ENCODE measurements at places on chromosomes 7 and 10.

DNA sequence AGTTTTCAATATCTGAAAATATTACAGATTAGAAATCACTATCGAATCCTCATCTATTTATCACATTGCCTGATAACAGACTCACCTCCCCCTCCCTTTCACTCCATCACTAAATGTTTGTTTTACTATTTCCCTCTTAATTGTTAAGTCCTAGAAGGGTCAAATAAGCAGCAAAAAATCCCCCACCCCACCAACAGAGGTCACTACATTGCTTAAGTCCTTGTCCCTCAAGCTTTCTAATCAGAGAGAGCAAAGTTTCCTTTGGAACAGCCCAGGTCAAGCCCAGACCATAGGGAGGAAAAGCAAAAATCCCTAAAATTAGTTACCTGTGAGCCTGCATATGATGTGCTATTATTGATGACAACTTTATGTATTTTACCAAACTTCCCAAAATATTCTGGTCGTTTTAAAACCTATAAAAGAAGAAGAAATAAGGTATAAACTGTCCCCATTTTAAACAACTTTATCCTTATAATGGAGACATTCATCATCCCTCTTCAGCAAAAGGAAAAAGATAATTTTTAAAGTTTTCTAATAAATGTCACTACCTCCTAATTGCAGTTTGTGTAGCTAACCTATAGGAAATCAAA, 95.0 kb downstream of the CNOT4 start:
- DNase-seq: peak; percentile 50

DNA sequence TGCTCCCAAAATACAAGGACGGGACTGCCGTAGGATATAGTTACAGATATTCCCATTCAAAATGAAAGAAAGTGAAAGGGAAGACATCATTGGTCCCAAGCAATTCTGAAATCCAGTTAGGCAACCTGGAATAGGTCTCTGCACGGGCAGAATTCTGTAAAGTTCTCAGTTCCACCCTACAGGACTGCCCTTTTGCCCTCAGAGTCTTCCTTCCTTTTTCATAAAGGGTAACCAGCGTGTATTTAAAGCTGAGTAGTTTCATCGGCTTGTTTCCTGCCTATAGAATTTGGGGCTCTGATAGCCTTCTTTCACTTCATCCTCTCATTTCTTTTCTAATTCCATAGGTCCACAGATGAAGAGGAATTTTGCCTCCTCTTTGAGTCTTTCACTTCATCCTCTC, 20.0 kb downstream of the COPG2 start:
- DNase-seq: no peak

DNA sequence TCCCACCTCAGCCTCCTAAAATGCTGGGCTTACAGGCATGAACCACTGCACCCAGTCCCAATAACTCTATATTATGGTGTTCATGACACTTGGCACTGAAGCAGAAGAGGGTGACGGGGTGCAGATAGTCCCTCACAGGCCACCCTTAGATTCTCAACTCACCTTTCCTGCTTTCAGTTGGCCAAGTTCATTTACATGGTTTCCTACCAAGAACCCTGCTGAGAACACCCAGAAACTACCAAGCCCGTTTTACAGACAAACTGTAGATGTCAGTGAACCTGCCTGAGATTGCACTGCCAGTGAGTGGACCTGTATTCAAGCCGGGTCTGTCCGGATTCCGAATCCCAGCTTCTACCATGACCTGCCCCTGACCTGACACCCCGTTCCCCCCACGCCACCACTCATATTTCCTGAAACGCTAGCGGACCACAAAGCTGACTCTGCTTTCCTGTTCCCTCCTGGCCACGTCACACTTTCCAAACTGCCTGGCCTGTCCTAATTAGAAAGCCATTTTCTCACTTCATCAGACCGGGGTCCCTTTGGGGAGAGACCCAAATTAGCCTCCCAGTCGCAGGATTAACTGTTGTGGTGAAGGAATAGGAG, 17.3 kb downstream of the GRID2IP start:
- DNase-seq: no peak

GRCh38 chr10:27658788-27659187, 86.8 kb downstream of the MKX start:
- DNase-seq: peak; percentile 44

GRCh38 chr10:17019696-17020095, 109.9 kb downstream of the CUBN start:
- no peak for DNase-seq

GRCh38 chr7:135709508-135709907, 18.5 kb downstream of the SLC13A4 start:
- DNase-seq: no peak

GRCh38 chr7:28070297-28071055, 110.1 kb downstream of the JAZF1 start:
- no peak for DNase-seq

- DNase-seq: no peak
These were observed 2.8 kb upstream of the CDH23 start for GRCh38 chr10:71393841-71394475.

DNA sequence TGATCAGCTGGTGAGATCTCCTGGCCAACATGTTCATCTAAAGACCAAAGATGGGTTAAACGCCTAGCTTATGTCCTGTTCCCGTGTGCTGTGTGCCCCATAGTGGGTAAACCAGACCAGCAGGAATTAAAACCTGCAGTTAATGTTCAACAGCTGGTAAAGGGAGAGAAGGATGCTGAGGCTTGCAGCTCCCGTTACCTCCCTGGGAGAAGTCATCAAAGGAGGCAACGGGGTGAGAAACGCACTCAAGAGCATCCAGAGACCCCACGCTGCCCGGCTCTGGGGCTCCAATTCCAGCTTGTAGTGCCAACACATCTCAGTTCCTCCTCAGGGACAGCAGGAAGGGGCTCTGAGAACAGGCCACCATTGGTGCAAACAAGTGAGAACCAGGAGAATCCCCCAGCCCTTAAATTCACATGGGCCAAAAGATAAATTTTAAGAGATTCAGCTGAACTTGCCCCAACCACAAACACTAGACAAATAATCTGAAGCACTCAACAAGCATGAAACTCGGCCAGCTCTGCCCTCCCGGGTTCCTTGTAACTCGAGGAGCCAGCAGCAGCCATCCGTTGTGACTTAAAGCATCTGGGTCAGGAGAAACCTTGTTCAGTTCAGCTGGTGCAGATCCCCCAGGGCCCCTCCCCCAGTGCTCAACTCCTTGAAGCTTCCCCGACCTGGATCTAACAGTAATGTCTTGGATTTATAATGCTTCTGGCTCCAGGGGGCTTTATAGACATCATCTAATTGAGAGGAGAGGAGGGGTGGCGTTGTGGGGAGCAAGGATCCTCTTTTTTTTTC, 29.4 kb downstream of the FAM241B start:
- no peak for DNase-seq

- DNase-seq: peak; percentile 56
These were observed 1.7 kb downstream of the CDK6 start for GRCh38 chr7:92834507-92835260.

- DNase-seq: no peak
These were observed 731.4 kb upstream of the POT1 start for GRCh38 chr7:125661006-125661405.

DNA sequence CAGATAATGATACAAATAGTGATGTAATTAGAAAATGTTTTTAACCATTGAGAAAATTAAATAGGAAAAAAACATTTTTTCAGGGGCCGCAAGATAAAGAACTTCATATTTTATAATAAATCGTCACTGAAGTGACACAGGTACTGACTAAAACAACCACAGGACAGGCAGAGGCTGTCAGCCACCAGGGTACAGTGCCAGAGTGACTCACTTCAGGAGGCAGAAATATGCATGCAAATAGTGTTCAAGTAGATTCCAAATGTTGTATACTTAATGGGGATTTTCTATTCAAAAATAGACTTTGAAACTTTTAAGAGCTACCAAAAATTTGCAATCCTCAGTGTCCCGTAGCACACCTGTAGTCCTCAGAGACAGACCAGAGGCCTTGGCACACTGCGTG, 68.6 kb downstream of the FRMPD2 start:
- no peak for DNase-seq

DNA sequence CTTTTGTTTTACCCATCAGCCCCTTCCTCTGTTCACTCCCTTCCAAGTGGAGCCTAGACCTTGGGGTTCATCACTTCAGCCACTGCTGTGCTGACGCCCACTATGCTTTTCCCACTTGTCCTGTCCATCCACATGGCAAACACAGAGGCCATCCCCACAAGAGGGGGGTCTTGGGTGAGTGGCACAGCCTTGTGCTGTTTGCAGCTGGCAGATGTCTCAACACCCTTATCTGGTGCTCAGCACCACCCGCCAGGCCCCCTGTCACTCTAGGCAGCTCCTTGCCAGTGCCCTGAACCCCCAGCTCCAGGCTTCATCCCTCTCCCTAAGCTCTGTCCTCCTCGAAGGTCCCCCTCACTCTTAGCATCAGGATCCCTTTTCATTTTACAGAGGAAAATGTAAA, 13.1 kb downstream of the BLVRA start:
- DNase-seq: no peak

GRCh38 chr7:77565917-77566316, 28.8 kb downstream of the PTPN12 start:
- no peak for DNase-seq

GRCh38 chr10:42960491-42960990, 116.3 kb upstream of the RET start:
- DNase-seq: peak; percentile 78

DNA sequence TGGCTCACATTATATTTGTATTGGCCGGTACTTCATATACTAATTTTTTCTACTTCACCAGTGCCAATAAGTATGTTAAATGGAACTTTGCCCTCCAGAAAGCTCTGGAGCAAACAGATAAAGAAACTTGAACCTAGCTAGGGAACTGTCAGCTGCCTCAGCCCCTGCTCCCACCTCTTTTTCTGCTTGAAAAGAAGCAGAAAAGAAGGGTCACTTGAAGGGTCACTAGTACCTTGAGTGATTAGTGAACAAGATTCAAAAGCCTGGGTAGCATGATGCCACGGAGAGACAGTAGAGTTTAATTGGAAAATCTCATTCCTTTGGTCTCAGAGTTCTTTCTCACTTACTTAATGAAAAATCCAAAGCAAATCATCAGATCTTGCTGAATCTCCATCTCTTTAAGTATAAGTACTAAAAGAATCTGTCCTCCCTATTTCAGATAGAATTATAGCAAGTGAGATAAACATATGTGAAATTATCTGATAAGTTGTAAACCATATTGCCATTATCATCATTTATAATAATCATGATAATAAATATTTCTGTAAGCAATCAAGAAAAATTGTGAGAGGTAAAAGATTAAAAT, 47.7 kb downstream of the PTN start:
- DNase-seq: no peak
